Stimulated activated CD8-positive, alpha-beta memory T cell treated with anti-CD3 and anti-CD28 coated beads, Interleukin-4, amount 100 ng/mL, for 1 hour (primary cell): ENCODE measurements at places on chromosomes 16 and 17.

DNA sequence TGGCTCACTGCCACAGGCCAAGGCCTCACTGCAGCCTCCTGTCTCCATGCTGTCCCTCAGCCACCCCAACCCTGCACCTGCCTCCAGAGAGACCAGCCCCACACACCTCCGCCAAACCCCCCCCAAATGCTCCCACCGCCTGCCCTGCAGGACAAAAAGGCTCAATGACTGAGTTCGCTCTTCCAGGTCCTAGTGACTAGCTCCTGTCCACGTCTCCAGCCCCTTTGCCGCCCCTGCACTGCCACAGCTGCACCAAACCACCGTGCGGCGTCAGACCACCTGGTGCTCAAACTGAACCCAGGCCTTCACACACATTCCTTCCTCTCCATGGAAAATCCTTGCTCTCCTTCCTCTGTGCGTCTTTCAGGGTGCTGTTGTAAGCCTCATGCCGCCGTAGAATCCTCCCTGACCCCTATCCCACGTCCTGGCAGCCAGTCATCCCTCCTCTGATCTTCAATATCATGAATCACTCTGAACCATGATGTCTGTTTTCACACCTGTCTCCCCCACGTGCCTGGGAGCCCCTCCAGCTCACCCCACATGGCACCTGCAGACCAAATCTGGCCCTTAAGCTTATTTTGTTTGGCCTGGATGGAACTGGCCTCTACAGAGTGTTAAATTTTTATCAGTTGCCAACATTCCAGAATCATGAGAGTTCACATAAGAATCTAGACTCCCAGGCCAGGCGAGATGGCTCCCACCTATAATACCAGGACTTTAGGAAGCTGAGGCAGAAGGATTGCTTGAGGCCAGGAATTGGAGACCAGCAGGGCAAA, 4.3 kb upstream of the GSG1L start:
- no peak for DNase-seq

- DNase-seq: no peak
Observed at GRCh38 chr17:50133769-50134099, 3.8 kb upstream of the SAMD14 start.

DNA sequence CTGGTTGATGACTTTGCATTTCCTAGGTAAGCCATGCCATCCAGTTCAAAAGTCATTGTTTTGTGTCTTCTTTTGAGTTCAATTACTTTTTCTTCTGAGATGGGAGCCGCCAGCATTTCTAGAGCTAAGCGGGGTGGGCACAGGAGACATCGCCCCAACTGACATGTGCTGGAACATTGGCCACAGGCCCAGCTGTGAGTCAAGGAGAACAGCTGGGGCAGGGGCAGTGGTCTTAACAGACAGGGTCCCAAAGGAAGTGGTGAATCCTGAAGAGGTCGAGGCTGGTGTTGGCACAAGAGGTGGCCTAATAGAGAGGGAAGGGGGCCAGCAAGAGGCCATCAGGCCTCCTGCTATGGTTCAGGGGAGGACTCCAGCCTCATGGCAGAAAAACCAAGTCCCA, 17.1 kb downstream of the RAB11FIP4 start:
- no peak for DNase-seq

GRCh38 chr17:43874293-43874692, 27.3 kb downstream of the CD300LG start:
- no peak for DNase-seq

DNA sequence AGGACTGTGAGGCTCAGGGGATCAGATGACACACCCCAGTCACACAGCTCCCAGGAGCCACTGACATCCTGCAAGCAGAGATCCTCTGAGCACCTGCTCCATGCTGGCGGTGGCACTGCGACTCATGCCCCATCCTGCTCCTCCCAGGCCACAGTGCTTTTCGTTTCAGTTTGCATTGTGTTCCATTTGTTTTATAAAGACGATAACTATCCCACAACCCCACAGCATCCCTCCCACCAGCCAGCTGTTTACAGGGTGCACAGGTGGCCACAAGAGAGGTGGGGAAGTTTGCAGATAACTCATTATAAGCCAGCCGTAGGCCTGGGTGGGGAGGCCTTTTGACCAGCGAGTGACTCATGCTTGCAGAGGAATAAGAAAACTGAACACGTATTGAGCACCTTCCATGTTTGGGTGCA, 28.2 kb downstream of the BCO1 start:
- DNase-seq: no peak

DNA sequence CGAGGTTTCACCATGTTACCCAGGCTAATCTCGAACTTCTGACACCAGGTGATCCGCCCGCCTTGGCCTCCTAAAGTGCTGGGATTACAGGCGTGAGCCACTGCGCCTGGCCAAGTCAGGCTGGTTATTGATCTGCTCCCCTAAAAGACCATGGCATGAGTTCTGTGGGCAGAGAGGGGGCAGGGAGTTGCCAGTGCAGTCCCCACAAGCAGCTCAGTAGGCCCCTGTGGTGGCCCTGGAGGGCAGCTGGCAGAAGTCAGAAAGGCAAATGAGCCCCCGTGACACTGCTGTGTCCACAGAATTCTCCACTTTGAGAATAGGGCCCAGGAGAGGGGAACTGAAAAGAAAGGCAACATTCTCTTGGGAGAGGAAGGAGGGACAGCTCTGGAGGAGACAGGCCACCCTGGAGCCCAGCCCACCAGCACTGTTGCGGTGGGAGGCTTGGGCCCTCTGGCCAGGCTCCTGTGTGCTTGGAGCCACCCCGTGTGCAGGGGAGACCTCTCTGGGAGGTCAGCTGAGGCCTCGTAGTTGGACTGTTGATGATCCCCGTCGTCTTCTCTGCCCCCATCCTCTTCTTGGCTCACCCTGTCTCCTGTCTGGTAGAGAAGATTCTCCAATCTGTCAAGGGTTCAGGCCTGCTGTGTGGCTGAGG, 2.1 kb upstream of the AMDHD2 start:
- no peak for DNase-seq

- DNase-seq: no peak
Observed at GRCh38 chr16:21613781-21614180, 14.4 kb downstream of the METTL9 start.

- DNase-seq: no peak
Observed at GRCh38 chr17:77450742-77451244, 310.0 kb downstream of the SEC14L1 start.

GRCh38 chr16:1786242-1787055, 3.7 kb downstream of the NUBP2 start:
- DNase-seq: no peak

- DNase-seq: no peak
Observed at GRCh38 chr17:4247361-4247970, 16.3 kb downstream of the ANKFY1 start.

GRCh38 chr16:48613061-48613957, 3.3 kb upstream of the N4BP1 start:
- DNase-seq: no peak

- DNase-seq: no peak
Observed at GRCh38 chr16:22732400-22732799, 81.6 kb upstream of the HS3ST2 start.

DNA sequence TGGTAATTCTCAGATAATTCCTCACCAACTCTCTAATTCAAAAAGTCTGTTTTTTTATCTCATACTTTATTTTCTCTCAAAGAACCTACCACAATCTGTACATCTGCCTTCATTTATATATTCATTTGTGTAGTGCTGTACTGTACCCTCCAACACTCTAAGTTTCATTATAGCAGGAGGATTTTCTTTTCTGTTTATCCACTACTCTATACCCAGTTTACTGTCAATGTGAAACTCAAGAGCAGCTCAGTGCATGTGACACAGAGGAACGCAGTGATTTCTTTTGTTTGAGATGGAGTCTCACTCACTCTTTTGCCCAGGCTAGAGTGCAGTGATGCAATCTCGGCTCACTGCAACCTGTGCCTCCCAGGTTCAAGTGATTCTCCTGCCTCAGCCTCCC, 117.8 kb downstream of the ADAMTS18 start:
- no peak for DNase-seq

DNA sequence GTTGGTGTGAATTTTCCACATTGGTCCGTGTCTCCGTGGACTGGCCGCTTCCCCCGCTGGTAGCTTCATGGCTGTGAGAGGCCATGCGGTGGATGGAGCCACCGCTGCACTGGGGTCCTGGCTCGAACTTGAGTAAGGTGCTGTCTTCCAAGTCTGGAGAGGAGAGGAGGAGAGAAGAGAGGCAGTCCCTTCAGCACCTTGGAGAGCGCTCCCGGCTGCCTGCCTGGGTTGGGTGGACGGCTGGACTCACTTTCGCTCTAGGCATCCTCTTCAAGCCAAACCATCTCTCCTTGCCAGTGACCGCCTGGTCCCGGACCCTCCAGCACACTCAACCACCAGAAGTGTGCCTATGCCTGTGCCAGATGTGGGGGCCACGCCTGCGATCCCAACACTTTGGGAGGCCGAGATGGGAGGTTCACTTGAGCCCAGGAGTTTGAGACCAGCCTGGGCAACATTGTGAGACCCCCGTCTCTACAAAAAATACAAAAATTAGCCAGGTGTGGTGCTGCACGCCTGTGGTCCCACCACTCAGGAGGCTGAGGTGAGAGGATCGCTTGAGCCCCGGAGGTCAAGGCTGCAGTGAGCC, 6.2 kb downstream of the JPH3 start:
- no peak for DNase-seq
